Cerebellum (tissue), 4 donors: ENCODE measurements at places on chromosomes 2 and 18.

DNA sequence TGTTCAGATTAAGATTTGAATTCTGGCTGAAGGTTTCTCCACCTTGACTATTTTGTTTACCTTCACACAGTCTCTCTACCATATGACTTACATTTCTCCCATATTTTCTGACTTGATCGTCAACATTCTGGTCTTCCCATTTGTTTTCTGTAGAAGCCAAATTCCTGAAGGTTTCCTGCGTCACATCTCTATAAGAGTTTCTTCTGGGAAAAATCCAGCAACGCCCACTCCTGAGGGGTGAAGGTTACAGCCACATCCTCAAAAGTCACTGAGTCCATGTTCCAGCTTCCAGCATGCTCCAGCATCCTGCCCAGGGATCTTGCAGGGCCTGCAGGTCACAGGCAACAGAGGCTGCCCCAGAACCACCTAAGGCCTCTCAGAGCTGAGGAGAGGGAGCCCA, 47.5 kb downstream of the NBEAL1 start:
- DNase-seq = no peak

DNA sequence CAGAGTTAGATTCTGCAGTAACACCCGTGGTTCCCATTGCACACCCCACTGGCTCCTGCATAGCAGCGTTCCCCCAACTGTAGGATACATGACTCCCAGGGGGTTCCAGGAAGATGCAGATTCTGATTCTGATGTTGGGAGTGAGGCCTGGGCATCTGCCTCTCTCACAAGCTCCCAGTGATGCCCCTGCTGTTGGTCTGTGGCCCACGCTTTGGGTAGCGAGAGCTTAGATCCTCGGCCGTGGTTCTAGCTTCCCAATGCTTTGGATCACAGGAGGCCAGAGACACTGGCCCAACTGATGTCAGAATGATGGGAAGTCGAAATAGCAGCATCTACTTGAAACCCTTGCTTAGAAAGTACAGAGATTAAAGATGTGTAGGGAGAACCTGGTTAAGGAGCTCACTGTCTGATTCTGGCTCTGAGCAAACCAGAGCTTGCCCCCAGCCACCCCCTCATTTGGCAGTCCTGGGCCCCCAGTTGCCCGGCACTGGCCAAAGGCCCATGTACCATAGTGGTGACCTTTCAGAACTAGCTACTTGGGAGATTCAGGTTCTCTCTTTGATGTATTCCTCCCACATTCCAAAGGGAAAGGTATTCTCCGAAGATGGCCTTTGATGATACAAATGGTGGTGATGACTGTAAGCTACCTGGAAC, 197.5 kb downstream of the FAM210A start:
- no peak for DNase-seq

DNA sequence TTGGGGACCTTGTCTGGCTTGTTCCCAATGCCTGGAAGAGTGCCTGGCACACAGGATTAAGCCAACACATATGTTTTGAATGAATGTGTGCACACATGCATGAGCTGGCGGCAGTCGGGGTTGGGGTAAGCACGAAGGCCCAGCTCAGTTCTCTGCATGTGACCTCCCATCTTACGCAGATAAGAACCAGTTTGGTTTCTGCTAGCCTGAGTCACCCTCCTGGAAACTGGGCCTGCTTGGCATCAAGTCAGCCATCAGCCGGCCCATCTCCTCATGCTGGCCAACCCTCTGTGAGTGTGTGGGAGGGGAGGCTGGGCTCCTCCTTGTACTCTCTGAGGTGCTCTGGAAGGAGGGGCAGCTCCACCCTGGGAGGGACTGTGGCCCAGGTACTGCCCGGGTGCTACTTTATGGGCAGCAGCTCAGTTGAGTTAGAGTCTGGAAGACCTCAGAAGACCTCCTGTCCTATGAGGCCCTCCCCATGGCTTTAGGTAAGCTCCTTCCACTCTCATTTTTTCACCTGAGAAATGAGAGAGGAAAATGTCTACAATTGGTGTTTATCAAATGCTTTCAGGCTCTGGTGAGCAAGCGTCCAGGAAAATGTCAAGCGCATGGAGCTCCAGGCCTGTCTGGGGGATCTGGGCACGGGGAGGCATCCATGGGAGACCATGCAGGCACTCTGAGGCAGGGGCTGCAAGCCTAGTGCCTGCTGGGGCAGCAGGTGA, 9.7 kb upstream of the IL1RN start:
- DNase-seq = no peak

GRCh38 chr2:12915787-12916186, 199.1 kb downstream of the TRIB2 start:
- no peak for DNase-seq

- DNase-seq = no peak
Measured at GRCh38 chr2:40213071-40213470, 238.8 kb downstream of the SLC8A1 start.

DNA sequence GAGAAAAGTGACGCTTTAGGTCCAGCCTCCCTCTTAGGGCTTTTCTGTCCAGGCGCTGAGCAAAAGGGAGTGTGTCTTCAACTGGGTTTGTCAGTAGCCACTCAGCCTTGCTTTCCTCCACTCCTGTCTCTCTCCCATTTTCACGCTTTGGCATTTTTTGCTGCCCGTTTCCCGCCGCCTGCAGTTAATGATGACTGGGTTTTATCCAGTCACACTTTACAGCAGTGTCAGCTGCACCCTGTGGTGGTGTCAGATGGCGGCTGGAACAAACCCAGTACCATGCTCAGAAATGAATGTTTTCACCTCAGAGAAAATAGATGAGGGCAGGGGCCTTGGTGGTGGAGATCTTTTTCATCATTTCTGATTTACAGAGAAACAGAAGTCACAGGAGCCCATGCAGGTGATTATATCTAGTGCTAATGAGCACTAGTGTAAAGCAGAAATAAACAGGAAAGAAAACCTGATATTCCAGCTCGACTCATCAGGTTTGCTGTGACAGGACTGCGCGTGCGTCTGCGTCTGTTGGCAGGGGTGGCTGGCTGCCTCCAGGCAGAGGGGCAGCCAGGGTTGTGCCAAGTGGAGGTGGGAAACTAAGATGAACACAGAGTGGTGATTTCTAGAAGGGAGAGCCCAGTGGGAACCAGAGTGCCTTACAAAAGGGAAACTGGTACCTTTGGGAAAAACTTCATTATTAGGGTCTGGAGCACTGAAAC, 139.9 kb downstream of the TANC1 start:
- peak; percentile 81 for DNase-seq

DNA sequence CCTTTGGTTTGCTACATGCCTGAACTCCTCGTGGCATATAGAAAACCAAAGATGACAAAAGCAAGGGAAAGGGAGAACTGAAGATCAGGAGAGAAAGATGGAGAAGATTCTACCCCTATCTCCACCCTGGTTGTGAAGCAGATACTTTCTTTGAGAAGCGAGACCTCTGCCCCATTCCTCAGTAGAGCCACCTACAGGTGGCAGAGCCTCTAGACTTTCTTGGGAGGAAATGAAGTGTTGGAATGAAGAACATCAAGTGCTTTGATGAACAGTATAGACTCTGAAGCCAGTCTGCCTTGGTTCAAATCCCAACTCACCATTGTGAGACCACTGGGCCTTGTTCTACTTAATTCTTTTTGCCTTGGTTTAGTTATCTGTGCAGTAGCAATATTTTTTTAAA, 348.8 kb upstream of the ETAA1 start:
- no peak for DNase-seq

GRCh38 chr2:20609349-20609994, 41.4 kb downstream of the HS1BP3 start:
- no peak for DNase-seq

DNA sequence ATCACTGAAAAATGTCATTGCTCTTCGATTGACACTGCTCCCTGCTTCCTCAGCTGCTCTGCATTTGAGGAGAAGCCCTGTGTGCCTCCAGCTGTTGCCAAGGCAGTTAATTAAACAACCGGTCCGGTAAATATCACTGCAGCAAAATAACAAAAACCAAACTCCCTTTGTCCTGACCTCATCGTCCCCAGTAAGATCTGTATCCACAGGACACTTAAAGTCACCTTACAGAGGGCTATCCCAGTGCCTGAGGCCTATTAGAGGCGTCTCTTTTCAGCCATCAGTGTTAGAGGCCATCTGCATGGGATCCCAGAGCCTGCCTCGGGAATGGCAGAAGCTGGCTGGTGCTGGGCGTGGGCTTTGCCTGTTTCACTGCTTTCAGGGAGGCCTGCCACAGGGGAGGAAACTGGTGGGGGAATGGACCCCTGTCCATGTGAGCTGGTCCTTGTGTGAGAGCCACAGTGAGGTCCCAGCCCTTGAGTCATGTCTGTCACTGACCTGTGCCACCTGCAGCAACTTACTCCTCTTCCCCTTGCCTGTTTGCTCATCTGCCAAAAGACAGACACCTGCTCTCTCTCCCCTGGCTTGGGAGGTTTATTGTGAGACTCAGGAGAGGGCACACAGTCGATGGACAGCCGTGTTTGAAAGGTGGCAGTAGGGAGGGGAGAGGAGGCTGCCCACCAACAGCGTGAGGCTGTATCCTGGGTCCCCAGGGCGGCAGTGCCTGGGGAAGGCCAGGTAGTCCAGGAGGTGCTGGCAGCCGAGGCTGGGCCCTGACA, 117.7 kb upstream of the MCFD2 start:
- no peak for DNase-seq

DNA sequence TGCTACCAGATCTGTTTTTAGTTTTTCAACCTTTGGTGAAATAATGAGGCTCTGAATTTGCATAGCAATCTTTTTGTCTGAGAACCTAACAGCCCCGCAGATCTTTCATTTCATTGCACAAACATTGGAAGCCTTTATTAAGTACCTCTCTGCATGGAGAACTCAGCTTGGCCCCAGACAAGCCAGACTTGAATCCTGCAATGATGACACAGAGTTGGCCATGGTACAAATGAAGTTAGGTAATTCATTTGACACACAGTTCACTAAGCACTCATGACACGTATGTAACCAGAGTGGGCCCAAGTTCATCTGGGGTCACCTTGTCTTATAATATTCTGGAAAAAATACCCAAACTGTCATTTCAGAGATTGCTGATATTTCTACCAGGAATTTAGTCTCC, 439.1 kb upstream of the ID2 start:
- DNase-seq = no peak

- no peak for DNase-seq
Measured at GRCh38 chr2:100422320-100423055, 5.0 kb upstream of the CHST10 start.

DNA sequence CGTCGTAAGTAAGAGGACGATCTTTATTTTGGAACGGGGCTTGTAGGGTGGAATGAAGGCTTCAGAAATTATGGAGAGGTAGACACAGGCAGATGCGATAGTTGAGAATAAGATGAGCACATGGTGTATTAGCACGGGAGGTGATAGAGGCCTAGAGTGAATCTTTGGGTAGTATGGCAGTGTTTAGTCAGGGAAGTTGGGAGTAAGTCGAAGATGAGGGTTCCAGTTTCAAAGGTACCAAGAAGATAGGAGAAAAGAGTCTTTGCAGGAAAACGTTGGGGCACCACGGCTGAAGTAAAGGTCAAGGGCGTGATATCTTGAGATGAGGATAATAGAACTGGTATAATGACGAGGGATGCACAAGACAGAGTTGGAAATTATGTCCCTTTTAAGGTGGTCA, 654 bp downstream of the PIK3C3 start:
- peak; percentile 15 for DNase-seq

DNA sequence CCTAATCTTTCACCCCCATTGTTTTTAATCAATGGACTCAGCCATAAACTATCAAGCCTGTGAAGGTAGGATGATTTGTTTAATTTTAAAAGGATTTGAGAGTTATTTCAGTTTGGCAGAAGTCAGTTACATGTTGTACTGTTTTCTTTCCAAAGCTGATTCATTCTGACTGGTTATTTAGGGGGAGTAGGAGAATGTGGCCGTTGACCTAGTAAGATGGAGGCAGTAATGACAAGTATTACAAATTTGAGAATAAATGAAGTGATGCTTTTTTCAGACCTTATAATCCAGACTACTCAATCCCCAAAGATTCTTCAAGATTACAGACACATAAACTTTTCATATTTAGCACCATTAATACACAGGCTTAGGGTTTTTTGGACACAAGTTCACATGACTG, 4.3 kb downstream of the EPHA4 start:
- DNase-seq = no peak

DNA sequence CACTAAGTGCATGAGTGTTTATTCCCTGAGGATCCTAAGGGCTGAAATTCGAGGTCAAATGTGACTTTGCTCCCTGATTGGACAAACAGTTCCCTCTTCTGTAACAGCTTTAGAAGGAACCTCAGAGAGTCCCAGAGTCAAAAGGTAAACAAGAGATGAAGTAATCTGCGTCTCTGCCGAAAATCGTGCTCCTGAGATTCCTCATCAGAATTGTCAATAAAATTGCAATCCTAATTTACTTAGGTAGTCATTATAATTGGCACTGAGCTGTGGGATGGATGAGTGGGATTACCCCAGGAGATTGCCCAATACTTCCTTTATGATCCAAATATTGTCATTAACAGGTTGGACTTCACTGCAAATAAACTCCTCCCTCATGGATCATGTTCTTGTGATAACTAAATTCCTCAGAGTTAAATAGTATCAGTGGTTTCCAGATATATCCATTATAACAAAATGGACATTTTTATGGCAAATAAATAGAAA, 907 bp upstream of the SUCLG1 start:
- DNase-seq = no peak

DNA sequence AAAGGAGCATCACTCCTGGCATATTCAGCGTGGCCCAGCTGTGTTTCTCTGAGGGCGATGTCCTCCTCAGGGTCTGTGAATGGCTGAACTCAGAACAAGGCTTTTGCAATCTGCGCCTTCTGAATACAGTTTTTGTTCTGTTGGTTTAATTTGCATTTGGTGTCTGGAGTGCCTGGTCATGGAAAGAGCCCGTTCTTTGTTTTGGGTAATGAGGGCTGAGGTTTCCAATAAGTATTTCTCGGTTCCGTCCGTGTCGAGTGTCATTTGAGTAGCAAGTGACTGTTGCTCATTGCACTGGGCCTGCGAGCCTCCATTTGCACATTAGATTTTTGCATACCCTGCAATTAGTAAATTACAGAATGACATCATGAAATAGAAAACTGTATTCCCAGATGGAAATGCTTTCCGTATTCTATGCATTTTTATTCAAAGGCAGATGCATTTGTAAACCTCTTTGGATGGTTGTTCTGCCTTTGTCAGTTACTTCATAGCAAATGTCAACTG, 57.3 kb downstream of the NEDD4L start:
- DNase-seq = no peak

DNA sequence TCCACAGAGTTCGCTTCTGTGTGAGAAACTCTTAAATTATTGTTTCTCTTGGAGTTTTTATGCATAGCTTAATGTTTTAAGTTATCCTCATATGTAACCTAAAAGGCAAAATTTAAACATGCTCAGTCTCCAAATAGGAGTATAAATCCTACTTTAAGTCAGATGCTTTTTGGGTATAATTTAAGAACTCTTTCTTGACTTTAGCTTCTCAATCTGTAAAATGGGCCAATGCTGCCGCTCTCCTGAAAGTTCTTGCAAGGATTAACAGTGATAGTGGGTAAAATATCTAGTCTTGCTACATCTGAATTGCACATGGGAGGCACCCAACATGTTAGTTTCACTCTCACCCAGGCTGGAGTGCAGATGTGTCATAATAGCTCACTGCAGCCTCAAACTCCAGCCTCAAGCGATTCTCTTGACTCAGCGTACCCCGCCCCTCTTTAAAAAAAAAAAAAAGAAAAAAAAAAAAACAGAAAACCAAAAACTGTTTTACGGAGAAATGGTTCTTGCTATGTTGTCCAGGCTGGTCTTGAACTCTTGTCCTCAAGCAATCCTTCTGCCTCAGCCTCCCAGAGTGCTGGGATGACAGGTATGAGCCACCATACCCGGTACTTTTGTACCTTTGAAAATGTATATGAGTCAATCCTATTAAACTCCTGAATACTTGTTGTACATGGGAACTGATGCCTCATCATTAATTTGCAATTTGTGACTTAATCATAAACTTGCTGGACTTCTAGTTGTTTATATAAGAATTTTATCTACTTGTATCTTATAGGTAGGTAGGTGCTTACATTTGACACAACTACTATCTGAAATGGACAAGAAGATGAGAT, 1.8 kb downstream of the FBXO48 start:
- DNase-seq = no peak
